ENCODE measurements at places on chromosomes 2 and 18. TPM values are rescaled to one million over a fixed set of nuclear protein-coding genes. Genes with fewer than 3 reads are reported as not detected.
A peak's percentile ranks its signal among the peaks of the same experiment; 100 is the strongest.

- no peaks in the 10 kb centered on the region for H3K4me1 ChIP-seq
- H3K27ac ChIP-seq: no peak overlapping the region
- H3K27me3 ChIP-seq: no peaks in the 10 kb centered on the region
- H3K4me3 ChIP-seq: no peak overlapping the region
- DNase-seq: no peak
Measured at GRCh38 chr18:29712785-29713184, 1329.8 kb downstream of the DSC3 start.

DNA sequence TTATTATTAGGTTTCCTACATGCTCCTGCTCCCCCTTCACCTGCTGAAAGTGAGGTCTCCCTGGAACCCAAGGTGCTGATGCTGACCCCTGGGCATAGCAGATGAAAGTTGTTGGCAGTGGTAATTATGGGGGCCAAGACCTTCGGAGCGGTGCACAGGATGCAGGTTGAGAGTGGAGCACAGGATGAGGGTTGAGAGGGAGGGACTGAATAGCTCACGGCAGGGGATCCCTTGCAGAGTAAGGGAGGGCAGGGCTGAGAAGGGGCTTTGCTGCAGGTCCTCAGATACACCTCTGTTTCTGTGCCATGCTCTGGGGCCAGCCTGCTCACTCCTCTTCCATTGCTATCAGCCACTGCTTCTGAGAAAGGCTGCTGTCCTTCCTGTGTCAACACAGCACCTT, 163.3 kb downstream of the FHOD3 start:
- DNase-seq: no peak
- no peak overlapping the region for H3K27ac ChIP-seq
- no peak overlapping the region for H3K4me3 ChIP-seq
- no peaks in the 10 kb centered on the region for H3K27me3 ChIP-seq
- H3K36me3 ChIP-seq: no peaks in the 10 kb centered on the region

- H3K4me3 ChIP-seq: no peak overlapping the region
- no peaks in the 10 kb centered on the region for H3K4me1 ChIP-seq
- H3K27ac ChIP-seq: no peak overlapping the region
- H3K27me3 ChIP-seq: no peaks in the 10 kb centered on the region
Measured at GRCh38 chr18:60649107-60649506, 276.5 kb upstream of the MC4R start.

- H3K4me1 ChIP-seq: no peaks in the 10 kb centered on the region
- H3K4me3 ChIP-seq: no peak overlapping the region
- no peaks in the 10 kb centered on the region for H3K36me3 ChIP-seq
- no peak for DNase-seq
- H3K27ac ChIP-seq: no peak overlapping the region
- H3K27me3 ChIP-seq: no peaks in the 10 kb centered on the region
Measured at GRCh38 chr2:221025398-221025797, 546.7 kb downstream of the EPHA4 start.

DNA sequence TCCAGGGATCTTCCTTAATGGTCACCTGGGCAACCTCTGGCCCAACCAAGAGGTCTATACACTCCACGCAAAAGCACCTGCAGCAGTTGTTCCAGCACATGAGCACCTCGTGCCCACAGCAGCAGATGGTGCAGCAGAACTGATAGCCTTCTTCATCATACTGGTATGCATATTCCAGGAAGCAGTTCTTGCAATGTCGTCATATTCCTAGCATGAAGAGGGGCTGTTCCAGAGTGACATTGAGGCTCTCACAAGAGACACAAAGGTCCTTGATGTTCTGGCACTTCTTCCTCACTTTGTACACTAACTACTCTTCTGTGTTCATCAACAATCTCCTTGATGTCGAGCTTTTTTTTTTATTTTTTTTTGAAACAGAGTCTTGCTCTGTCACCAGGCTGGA, 386.2 kb downstream of the MEIS1 start:
- H3K27ac ChIP-seq: no peak overlapping the region
- no peaks in the 10 kb centered on the region for H3K27me3 ChIP-seq
- H3K4me3 ChIP-seq: no peak overlapping the region
- DNase-seq: no peak
- no peaks in the 10 kb centered on the region for H3K4me1 ChIP-seq

- H3K4me3 ChIP-seq: no peak overlapping the region
- H3K27ac ChIP-seq: no peak overlapping the region
- no peaks in the 10 kb centered on the region for H3K4me1 ChIP-seq
- no peaks in the 10 kb centered on the region for H3K27me3 ChIP-seq
- DNase-seq: no peak
- no peaks in the 10 kb centered on the region for H3K36me3 ChIP-seq
Measured at GRCh38 chr2:230912046-230912445, 13.0 kb downstream of the GPR55 start.

GRCh38 chr18:44541781-44542180, 138.9 kb upstream of the SETBP1 start:
- H3K27me3 ChIP-seq: no peaks in the 10 kb centered on the region
- H3K36me3 ChIP-seq: no peaks in the 10 kb centered on the region
- peaks cover 9% of the 10 kb centered on the region for H3K4me1 ChIP-seq
- DNase-seq: no peak
- H3K4me3 ChIP-seq: no peak overlapping the region

DNA sequence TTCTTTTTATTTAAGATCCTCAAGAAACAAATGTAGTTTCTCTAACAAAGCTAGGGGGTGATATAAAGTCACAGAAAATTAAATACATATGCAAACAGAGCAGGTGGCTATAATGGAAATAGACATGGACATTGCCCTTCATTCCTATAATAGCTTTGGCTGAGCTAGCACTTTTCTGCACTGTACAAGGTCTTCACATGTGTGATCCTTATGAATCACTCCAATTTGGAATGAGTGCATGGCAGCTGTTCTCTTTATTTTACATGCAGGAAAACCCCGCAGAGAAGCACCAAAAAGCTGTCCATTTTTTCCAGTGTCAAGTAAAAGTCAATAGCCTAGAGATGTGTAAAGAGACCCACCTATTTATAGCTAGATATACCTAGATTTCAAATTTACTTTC, 747.4 kb upstream of the SLC8A1 start:
- no peaks in the 10 kb centered on the region for H3K27me3 ChIP-seq
- H3K27ac ChIP-seq: no peak overlapping the region
- no peak for DNase-seq
- no peak overlapping the region for H3K4me3 ChIP-seq

GRCh38 chr18:21599585-21600525, 649 bp downstream of the ESCO1 start:
- H3K27ac ChIP-seq: peak overlapping the region; percentile 97
- H3K36me3 ChIP-seq: no peaks in the 10 kb centered on the region

DNA sequence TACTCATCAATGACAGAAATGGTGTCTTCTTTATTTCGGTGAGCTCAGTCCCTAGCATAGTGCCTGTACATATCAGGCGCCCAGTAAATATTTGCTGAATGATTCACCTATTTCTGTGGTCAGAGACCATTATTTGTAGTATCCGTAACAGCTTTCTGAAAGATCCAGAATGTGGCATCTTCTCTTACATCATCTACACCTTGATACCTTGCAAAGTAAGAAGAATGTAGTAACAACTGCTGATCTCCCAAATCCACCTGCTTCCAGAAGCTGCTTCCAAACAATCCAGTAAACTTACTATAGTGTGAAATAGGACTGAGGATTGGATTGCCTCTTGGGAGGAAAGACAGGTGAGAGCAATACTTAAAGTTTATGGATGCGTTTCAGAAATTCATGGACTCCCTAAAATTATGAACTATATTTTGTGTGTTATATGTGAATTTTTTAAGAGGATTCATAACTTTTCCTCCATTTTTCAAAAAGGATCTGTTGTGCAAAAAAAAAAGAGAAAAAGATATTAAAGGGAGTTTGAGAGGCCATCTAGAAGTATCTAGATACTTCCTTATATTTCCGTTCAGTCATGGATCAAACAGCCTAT, 945 bp upstream of the ASXL2 start:
- H3K4me3 ChIP-seq: peak overlapping the region; percentile 93
- no peaks in the 10 kb centered on the region for H3K27me3 ChIP-seq
- no peaks in the 10 kb centered on the region for H3K36me3 ChIP-seq
- peak overlapping the region; percentile 93 for H3K27ac ChIP-seq

DNA sequence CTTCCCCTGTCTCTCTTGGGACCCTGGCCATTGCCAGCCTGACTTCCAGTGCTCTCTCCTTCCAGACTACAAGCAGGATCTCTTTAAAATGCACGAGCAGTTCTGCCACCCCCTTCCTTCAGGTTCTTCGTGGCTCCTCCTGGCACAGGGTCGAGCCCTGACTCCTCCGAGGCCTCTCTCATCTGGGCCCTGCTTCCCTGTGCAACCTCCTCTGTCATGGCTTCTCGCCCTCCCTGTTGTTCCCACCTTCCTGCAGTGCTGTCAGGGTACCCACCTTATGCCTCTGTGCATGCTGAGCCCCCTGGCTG, 56.7 kb upstream of the RPL31 start:
- H3K4me3 ChIP-seq: no peak overlapping the region
- H3K27ac ChIP-seq: no peak overlapping the region
- DNase-seq: no peak
- H3K36me3 ChIP-seq: peaks cover 16% of the 10 kb centered on the region

GRCh38 chr2:183244300-183244844, 120.1 kb downstream of the NUP35 start:
- H3K27me3 ChIP-seq: no peaks in the 10 kb centered on the region
- H3K4me3 ChIP-seq: no peak overlapping the region
- H3K4me1 ChIP-seq: no peaks in the 10 kb centered on the region
- H3K36me3 ChIP-seq: no peaks in the 10 kb centered on the region
- DNase-seq: no peak

- peaks cover 39% of the 10 kb centered on the region for H3K4me1 ChIP-seq
- H3K4me3 ChIP-seq: no peak overlapping the region
- H3K27me3 ChIP-seq: no peaks in the 10 kb centered on the region
- no peak overlapping the region for H3K27ac ChIP-seq
- DNase-seq: no peak
Measured at GRCh38 chr2:235636546-235636945, 142.7 kb downstream of the AGAP1 start.

- no peak for DNase-seq
- H3K36me3 ChIP-seq: no peaks in the 10 kb centered on the region
- H3K27ac ChIP-seq: no peak overlapping the region
- no peaks in the 10 kb centered on the region for H3K4me1 ChIP-seq
- H3K4me3 ChIP-seq: no peak overlapping the region
Measured at GRCh38 chr2:231581328-231581727, 11.3 kb upstream of the TEX44 start.

DNA sequence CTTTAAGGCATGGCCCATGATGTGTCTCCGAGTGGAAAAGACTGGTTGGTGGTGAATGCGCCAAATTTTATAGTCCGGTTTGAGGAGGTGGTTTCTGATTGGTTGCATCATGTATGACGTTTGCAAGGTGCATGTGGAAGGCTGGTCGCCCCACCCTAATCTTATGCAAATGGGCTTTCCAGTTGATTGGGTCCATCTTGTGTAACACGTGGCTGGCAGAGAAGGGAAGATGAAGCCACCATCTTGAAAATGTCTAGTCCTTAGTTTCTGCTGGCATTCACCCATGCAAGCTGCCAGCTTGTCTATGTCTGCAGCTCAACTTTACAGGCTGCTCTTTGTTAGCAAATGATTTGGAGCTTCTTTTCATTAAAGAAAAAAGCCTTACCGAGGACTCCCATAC, 132.2 kb downstream of the PIK3C3 start:
- DNase-seq: no peak
- no peak overlapping the region for H3K4me3 ChIP-seq

- DNase-seq: no peak
- H3K4me1 ChIP-seq: peaks cover 15% of the 10 kb centered on the region
- no peak overlapping the region for H3K4me3 ChIP-seq
- H3K27me3 ChIP-seq: no peaks in the 10 kb centered on the region
- no peaks in the 10 kb centered on the region for H3K36me3 ChIP-seq
Measured at GRCh38 chr2:105521176-105521575, 122.3 kb upstream of the FHL2 start.

- no peaks in the 10 kb centered on the region for H3K4me1 ChIP-seq
- no peaks in the 10 kb centered on the region for H3K27me3 ChIP-seq
- no peak overlapping the region for H3K27ac ChIP-seq
- H3K4me3 ChIP-seq: no peak overlapping the region
- no peaks in the 10 kb centered on the region for H3K36me3 ChIP-seq
Measured at GRCh38 chr18:30044496-30044895, 998.0 kb downstream of the DSC3 start.

DNA sequence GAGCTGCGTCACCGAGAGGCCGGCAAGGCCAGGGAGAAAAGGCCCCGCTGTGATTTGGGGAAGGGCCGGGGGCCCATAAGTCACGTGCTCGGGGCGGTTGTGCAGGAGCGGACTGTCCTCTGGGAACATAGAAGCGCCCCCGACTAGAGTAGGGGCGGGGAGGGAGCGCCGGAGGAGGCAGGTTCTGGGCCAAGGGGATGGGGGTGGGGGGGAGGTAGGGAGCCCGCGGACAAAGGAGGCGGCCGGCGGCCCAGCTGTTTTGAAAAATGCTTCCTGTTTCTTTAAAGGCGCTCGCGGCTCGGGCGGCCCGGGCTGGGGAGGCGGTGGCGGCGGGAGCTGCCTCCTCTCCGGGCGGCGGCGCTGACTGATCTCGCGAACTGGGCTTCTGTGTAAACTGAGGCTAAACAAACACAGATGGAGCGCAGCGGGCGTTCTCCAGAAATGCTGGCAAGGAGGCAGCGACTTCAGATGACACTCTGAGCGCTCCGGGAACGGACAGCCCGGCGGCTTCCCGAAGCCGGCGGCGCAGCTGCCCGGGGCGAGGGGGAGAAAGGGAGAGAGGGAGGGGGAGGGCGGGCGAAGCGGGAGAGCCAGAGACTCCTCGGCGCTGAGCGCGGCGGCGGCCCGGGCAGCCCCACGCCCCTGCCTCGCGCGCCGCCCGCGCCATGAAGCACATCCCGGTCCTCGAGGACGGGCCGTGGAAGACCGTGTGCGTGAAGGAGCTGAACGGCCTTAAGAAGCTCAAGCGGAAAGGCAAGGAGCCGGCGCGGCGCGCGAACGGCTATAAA, at the start of gene ATOH8:
ATOH8 (plus strand) TSS at position 467 of the 788 bp plus-strand sequence; CDS start at position 666, 199 bp downstream.
- peak within 1 kb of the TSS; percentile 74 for H3K27ac ChIP-seq
- peak; percentile 88 for DNase-seq
- H3K36me3 ChIP-seq: no peaks in the 10 kb centered on the region

GRCh38 chr2:126787289-126787688, 111.4 kb upstream of the TEX51 start:
- H3K27me3 ChIP-seq: peaks cover 6% of the 10 kb centered on the region
- DNase-seq: peak; percentile 29
- H3K27ac ChIP-seq: no peak overlapping the region

GRCh38 chr2:237998530-237998929, 31.7 kb downstream of the UBE2F start:
- no peak for DNase-seq
- no peak overlapping the region for H3K4me3 ChIP-seq
- peaks cover 22% of the 10 kb centered on the region for H3K4me1 ChIP-seq
- H3K27ac ChIP-seq: no peak overlapping the region
- no peaks in the 10 kb centered on the region for H3K36me3 ChIP-seq

GRCh38 chr18:74351354-74351753, 35.7 kb downstream of the C18orf63 start:
- no peak overlapping the region for H3K27ac ChIP-seq
- DNase-seq: no peak
- H3K27me3 ChIP-seq: no peaks in the 10 kb centered on the region

RGPD3 gene
- 0.95 TPM for total RNA-seq

FOSL2 gene
- 208 TPM for total RNA-seq

GATA6 gene
- total RNA-seq: 15.1 TPM

GKN2 gene
- not detected for total RNA-seq

OXER1 gene
- total RNA-seq: 0.36 TPM

IL36RN gene
- not detected for total RNA-seq

Data from sigmoid colon (tissue), 7 donors.